Right kidney (tissue), 9 donors: ENCODE measurements at places on chromosomes 13 and 19.

GRCh38 chr13:100478107-100478809 is 110.3 kb downstream of the GGACT start:
- no peak for DNase-seq

DNA sequence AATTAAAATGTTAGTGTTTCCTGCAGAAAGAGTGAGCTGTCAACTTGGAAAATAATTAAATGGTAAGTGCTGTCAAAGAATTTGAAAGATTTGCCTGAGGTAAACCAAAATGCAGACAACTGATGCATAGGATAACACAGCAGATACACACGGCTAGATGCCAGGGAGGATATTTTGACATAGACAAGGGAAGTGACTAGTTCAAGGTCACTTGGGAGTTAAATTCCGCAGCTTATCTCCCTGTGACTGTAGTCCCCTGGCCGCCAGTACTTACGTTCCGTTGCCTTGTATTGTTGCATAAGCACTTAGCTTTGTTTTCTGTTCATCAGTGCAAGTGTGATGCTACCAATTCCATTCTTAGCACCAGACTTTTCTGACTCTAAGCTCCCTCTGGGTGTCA is 247.3 kb upstream of the MAB21L1 start:
- DNase-seq, result no peak

DNA sequence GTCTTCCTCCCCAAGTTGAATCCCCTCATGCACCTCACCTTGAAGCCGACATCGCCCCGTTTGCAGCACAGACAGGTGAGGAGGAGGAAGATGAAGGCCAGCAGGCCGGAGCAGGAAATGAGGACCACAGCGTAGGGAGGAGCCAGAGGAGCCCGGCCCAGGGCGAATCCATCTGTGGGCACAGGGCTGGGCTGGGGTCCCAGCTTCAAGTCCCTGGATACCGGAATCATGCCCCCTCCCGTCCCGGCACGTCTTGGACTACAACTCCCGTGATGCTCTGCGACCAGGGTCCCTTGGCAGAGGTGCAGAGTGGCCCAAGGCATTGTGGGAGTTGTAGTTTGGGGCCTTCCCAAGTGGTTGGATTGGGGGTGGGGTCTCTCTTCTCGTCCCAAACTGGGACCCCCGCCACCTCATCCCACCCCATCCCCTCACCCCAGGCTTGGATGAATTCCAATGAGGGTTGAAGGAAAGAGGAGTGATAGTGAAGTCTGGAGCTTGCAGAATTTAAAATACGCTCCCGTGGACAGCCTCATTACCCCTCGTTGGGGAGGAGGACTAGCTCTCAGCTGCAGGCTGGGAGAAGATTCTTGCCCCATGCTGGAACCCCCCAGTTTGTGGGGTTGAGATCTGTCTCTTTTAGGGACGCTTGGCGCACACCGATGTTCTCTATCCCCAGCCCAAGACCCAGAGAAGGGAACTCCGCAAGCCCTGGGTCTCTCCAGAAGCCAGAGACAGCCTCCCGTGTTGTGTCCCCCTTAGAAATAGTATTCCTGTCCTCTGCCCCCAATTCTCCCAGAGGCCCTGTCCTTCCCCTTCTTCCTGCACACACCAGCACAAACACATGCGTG is 990 bp downstream of the LMTK3 start:
- peak; percentile 58 for DNase-seq

- no peak for DNase-seq
These were observed 482.6 kb downstream of the RFC3 start for GRCh38 chr13:34300559-34300958.

DNA sequence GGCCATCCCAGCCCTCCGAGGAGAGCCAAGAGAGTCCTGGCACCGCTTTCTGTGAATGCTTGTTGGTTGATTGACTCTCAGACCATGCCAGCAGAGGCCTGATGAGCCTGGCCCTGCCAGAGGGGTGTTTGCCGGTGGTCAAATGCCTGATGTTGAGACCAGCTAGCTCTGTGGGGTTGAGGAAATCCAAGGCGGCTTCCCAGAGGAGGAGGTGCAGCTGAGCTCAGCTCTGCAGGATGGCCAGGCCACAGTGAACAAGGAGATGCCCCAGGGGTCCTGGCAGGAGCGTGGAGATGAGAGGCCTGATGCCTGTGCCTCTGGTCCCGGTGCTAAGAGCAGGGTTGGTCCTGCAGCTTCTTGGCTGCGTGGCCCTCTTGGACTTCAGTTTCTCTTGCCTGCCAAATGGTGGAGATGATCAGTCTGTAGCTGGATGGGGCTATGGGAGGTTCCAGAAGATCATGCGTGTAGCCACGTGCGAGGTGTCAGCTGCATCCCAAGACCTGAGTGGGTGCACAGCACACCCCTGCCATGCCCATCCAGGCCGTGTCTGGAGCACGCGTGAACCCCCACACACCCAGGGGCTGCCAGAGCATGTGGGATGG is 16.8 kb downstream of the NFIC start:
- no peak for DNase-seq

DNA sequence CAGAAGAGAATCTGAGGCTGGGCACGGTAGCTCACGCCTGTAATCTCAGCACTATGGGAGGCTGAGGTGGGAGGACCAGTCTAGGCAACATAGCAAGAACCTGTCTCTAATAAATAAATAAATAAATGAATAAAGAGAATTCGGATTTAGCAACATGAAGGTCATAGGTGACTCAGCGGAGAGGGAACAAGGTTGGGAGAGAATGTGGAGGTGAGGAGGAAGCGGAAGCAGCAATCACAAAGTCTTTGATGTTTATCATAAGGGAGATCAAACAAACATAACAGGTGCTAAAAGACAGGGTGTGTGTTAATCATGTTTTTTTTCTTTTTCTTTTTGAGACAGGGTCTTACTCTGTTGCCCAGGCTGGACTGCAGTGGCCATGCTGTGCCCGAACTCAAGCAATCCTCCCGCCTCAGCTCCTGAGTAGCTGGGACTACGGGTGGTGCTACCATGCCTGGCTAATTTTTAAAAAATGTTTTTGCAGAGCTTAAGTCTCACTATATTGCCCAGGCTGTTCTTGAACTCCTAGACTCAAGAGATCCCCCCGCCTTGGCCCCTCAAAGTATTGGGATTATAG is 16.3 kb downstream of the PBX4 start:
- no peak for DNase-seq

- DNase-seq, result no peak
These were observed 237.5 kb downstream of the COG6 start for GRCh38 chr13:39892721-39893685.

GRCh38 chr13:33454844-33455705 is 169.5 kb upstream of the STARD13 start:
- no peak for DNase-seq

- peak; percentile 76 for DNase-seq
These were observed 666 bp downstream of the SAMD1 start for GRCh38 chr19:14089662-14090508.

DNA sequence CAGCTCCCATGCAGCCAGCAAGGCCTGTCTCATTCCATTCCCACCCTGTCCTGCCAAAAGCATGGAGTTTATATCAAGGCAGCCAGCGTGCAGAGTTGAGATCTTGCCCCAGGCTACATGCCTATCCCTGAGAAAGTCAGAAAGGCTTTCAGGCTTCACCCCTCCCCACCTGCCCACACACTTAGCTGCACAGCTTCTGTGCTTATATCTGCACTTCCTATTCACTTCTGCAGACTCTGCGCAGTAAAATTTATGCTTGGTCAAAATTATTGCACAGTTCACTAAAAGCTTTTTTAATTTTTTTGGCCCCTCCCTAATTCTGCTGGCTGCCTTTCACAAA is 12.5 kb upstream of the ZNF675 start:
- peak; percentile 27 for DNase-seq

DNA sequence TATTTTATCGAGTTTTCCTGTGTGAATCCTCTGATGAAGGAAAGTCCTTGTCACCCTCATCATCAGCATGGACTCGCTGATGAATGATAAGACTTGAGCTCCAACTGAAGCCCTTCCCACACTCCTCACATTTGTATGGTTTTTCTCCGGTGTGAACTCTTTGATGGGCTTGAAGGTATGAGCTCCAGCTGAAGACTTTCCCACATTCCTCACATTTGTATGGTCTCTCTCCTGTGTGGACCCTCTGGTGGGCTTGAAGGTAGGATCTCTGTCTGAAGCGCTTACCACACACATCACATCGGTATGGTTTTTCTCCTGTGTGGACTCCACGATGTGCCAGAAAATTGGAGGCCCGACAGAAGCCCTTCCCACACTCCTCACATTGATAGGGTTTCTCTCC is 21.7 kb downstream of the ZNF45 start:
- DNase-seq, result no peak

DNA sequence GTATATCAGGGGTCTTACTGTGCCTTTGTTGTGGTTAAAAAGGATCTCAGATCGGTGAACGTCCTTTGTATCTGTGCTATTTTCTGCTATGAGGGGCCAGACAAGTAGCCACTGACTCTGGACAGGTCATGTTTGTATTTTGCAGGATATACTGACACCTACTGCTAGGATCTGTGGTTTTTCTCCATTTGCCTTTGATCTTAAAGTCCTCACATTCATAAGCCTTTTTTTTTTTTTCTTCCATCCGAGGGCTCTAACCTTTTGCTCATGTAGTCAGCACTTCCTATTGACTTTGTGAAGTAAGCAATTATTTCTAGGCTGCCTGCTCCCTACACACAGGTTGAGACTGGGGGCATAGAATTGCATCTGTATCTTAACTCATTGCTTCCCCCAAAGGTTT is 106.2 kb downstream of the SLITRK5 start:
- no peak for DNase-seq

DNA sequence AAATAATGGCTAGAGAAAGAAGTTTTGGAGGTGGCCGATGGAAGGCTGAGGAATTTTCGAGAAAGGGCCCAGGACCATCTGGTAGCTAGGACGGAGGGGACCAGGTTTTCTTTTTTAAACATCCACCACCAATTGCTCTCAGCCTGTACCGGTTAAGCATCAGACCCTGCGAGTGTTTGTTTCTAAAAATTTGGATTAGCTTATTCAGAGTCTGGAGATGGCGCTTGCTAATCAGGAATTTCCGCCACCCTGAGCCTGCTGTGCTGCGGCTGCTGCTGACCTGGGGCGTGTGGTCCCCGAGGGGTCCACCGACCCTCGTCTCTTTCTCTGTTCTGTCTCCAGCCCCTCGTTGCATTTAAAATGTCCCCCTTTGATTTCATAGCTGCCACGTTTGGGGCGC is 2.0 kb downstream of the UHRF1 start:
- no peak for DNase-seq

DNA sequence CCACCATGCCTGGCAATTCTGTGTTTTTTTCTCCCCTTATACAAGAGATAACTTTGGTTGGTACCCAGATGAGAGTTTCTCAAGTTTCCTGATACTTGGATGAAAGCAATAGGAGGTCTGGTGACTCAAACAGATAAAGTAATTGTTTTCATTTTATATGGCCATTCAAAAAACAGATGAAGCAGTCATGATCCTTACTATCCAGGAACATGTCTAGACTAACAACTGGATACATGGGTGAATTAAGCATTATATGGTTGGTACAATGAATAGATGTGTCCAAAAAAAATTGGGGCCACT is 8.5 kb downstream of the ZNF430 start:
- no peak for DNase-seq

DNA sequence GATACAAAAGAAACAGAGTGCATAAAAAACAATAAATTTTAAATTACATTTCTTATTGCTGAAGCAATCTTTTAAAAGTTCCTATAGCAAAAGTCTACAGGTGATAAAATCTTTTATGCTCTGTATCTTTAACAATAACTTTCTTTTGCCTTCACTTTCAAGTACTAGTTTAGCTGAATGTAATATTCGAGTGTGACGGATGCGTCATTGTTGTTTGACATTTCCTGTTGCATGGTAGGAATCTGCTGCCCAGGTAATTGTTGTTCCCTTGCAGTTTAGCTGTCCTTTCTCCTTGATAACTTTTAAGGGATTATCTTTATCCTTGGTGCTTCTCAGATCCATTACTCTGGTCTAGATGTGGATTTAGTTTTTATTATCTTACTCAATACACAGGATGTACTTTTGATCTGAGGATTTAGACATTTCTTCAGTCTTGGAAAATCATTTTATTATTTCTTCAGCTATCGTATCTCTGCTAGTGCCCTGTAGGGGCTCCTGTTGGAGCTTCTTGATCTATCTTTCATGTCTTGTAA is 2.1 kb upstream of the CPB2 start:
- no peak for DNase-seq

GRCh38 chr13:90254437-90254836 is 1093.0 kb upstream of the MIR17HG start:
- no peak for DNase-seq
